Stimulated activated CD8-positive, alpha-beta memory T cell treated with anti-CD3 and anti-CD28 coated beads, Interleukin-7, amount 100 ng/mL, for 1 hour (primary cell): ENCODE measurements at places on chromosomes 5 and 9.

DNA sequence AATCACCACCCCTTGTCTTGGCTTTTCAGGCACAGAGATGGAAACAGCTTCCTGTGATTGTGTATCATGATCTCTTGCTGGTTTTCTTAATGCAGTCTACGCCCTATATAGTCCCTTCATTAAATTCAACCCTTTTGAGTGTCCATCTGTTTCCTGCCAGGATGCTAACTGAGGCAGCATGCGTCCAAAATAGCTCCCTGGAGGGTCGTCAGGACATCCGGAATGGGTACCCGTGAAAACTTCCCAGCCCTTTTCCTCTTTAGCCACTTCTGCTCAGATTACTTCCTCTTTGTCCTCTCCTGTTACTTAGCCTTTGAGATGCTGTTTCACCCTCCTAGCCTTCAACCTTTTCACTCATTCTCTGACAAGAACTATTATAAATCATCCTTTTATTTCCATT lies 79.8 kb upstream of the KLF9 start:
- no peak for DNase-seq

DNA sequence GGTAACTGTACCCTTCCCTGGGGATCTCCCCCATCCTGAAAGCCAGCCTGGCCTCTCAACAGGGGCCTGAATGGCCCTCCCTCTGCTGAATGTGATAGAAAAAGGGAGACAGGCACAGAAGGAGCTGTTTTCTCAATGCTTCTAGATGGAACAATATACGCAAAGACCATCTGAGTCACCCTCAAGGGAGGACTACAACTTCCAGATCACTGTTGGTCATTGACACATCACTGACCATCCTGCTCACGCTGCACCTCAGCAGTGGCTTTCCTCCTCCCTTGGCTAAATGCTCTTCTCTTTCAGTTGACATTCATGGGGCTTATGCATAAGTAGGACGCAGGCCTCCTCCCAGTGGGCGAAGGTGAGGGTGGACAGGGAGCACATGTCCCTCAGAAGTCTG lies 112.2 kb upstream of the SHB start:
- no peak for DNase-seq

- no peak for DNase-seq
These were observed 42.0 kb downstream of the NR3C1 start for GRCh38 chr5:143361438-143361837.

- DNase-seq: no peak
These were observed 114.1 kb downstream of the PCSK5 start for GRCh38 chr9:76004526-76004925.

GRCh38 chr9:109872901-109873300 lies 92.9 kb downstream of the PALM2AKAP2 start:
- DNase-seq: no peak

GRCh38 chr5:96579711-96580110 lies 82.5 kb upstream of the CAST start:
- DNase-seq: no peak

DNA sequence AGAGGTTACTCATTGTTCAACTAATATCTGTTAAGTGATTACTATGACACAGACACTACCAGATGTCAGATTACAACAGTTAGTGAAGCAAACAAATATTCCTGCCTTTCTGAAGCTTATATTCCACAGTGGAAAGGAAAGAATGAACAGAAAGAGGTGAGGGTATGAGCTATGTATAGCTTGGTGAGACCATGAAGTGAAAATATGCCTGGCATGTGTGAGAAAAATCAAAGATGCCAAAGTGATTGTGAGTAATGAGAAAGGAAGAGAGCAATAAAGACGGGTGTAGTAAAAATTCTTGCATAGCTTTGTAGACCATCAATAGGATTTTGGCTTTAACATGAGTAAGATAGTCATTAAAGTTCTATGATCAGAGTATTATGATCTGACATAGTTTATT lies 734.5 kb upstream of the NUDT12 start:
- DNase-seq: no peak
